Activated CD8-positive, alpha-beta T cell treated with anti-CD3 and anti-CD28 coated beads, Interleukin-2, amount 10 ng/mL, durations not matched to agents 7 days and 5 days (primary cell): ENCODE measurements at places on chromosomes 6 and 20. TPM values are rescaled to one million over a fixed set of nuclear protein-coding genes. Genes with fewer than 3 reads are reported as not detected.

OGFRL1 gene
- total RNA-seq = 8.4 TPM

GRCh38 chr20:37850724-37851355, 52.1 kb upstream of the VSTM2L start:
- no peak overlapping the region for H3K27ac ChIP-seq
- H3K27me3 ChIP-seq = no peaks in the 10 kb centered on the region

WRNIP1 gene
- total RNA-seq = 48.2 TPM

GRCh38 chr20:38177201-38177600, 12.1 kb upstream of the TGM2 start:
- H3K4me3 ChIP-seq = no peak overlapping the region
- no peak overlapping the region for H3K27ac ChIP-seq
- DNase-seq = no peak
- no peaks in the 10 kb centered on the region for H3K36me3 ChIP-seq
- peaks cover 2% of the 10 kb centered on the region for H3K4me1 ChIP-seq

- H3K4me1 ChIP-seq = peaks cover 2% of the 10 kb centered on the region
- no peaks in the 10 kb centered on the region for H3K27me3 ChIP-seq
- H3K4me3 ChIP-seq = no peak overlapping the region
- DNase-seq = no peak
- peaks cover 38% of the 10 kb centered on the region for H3K36me3 ChIP-seq
- no peak overlapping the region for H3K27ac ChIP-seq
Measured at GRCh38 chr6:147222160-147222838, 18.1 kb downstream of the STXBP5 start.
